NCI-H524 (cell line): ENCODE measurements at places on chromosomes 5 and 9.

DNA sequence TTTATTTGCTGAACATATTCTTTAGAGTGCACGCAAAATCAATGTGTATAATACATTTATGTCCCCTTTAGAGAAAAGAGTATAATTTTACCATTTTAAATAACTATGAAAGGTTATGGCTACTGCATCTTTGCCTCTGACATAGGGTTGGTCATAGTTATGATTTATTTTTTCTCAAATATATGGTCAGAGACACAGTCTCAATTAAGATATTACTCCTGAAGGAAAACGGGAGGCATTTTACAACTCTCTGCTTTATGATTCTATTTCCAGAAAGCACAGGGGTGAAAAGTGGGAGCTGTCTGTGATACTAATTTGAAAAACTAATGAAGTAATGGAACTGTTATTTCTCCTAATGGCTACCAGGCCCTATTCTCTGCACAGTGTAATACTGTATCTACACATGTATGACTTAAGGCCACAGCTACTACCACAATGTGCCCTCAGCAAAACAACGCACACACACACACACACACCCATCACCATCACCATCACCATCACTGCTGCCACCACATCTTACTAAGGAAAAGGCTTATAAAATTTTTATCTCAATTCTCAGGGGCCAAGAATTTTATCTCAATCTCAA is 262.9 kb downstream of the EFNA5 start:
- no peak for DNase-seq

GRCh38 chr5:34715711-34716110 is 59.6 kb downstream of the RAI14 start:
- no peak for DNase-seq

DNA sequence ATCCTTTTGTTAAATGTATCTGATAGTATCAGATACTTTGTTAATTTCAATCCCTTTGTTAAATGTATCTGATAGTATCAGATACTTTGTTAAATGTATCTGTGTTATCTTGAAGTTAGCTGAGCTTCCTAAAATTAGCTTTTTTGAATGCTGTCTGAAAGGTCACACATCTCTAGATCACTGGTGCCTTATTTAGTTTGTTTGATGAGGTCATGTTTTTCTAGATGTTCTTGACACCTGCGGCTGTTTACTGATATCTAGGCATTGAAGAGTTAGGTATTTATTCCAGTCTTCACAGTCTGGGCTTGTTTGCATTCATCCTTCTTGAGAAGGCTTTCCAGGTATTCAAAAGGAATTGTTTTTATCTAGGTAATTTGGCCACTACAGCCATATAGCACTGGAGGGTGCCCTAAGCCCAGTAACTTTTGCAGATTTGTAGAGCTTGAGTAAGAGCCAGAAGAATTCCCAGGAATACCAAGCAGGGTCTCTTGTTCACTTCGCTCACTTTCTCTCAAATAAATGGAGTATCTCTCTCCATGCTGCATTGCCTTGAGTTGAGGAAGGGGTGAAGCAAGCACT is 435.4 kb upstream of the GRAMD2B start:
- DNase-seq = no peak

DNA sequence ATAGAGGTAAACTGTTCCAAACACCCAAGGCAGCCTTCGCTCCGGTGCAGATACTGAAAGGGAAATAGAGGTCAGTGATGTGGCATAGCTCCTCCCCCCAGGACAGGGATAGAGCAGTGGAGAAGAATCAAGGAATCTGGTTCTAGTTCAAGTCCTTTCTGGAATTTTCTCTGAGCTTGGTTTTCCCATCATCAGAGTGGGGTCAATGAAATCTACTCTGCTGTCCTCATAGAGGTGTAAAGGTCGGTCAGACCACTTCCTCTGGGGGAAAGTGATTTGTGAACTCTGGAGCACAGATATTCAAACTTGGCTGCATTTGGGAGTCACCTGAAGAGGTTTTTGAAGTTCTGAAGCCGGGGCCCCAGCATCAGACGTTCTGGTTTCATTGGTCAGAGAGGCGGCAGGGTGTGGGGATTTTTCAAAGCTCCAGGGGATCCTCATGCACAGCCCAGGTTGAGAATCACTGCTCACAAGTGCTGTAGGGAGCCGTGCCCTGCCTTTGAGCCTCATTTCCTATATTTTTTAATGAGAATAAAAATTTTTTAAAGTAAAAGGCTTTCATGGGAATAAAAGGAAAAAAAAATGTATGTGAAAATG is 105.7 kb upstream of the RAD23B start:
- no peak for DNase-seq

DNA sequence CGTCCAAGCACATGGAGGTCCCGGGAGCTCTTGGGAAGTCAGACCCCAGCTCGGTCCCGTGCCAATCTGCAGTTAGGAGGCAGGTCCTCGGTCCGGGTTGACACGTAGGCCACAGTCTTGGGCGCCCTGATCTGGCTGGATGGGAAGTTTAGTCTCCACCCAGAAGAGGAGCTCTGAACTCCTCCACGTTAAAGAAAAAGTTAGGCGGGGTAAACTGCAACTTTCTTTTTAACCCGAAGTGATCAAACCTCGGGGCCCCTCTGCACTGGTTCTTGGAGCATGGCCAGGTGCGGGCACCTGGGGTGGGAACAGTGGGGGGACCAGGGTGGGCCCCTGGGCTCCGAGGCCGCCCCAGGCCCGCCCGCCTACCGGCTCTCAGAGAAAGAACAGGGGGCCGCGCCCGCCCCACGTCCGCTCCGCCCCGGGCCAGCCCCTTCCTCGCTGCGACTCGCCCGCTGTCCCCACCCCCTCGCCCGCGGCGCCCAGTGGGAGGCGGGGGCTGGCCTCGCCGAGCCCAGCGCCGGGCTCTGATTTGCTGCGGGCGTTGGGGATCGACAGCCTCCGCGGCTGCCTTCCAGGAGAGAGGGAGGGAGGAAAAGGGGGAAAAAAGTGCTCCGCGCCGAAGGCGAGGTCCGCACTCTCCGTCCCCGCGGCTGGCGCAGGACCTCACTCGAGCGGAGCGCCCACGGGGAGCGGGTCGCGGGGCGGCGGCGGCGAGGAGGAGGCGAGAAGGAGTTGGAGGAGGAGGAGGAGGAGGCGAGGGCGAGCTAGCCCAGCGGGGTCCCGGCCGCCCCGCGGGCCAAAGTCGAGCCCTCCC is at the start of gene COL5A1:
COL5A1 (plus strand) TSS at position 631 of the 817 bp plus-strand sequence. CDS start 385 bp downstream, outside the sequence.
- peak; percentile 81 for DNase-seq
